Activated CD4-positive, alpha-beta memory T cell treated with anti-CD3 and anti-CD28 coated beads, Interleukin-2, amount 10 ng/mL, durations not matched to agents 7 days and 5 days (primary cell): ENCODE measurements at places on chromosomes 12 and 14. TPM values are rescaled to one million over a fixed set of nuclear protein-coding genes. Genes with fewer than 3 reads are reported as not detected.

GRCh38 chr14:36900846-36901245 is 239.2 kb downstream of the PAX9 start:
- DNase-seq, result no peak

FAM186B gene
- not detected for total RNA-seq

BMAL2 gene
- total RNA-seq, result 29.1 TPM

GRCh38 chr12:98294051-98294805 is 221.2 kb upstream of the TMPO start:
- DNase-seq, result no peak

DNA sequence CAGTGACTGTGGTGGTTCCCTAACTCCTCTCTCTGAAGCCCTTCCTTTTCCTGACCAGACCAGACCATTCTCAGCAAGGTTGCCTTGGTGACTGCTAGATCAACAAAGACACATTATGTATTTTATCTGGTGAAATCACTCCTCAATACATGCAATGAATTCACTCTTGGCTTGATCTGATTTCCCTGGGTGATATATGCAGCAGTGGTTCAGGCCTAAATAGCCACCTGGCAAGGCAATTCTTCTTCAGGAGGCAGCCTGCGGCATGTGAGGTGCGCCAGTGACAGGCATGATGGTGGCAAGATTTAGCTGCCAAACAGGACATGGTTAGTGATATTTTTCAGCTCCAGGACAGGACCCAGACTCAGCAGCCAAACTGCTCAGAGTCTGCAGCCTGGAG is 350.3 kb upstream of the CCDC196 start:
- DNase-seq, result no peak

DNA sequence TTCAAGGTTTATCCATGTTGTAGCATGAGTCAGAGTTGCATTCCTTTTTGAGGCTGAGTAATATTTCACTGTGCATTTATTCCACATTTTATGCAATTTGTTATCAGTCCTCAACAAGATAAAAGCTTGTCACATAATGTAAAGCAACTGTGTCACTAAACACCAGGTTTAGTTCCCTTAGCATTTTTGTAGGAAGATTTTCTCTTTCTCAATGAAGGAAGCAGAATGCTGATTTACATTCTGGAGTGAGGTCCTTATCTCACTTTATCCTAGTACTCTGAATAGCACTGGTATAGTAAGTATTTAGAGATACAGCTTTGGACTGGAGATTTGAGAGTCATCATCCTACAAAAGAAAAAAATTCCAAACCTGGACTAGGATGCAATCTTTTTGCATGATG is 9.8 kb upstream of the EXD2 start:
- no peak for DNase-seq

PRIMA1 gene
- total RNA-seq, result not detected
